ENCODE measurements at places on chromosomes 11 and 22.
A peak's percentile ranks its signal among the peaks of the same experiment; 100 is the strongest.

DNA sequence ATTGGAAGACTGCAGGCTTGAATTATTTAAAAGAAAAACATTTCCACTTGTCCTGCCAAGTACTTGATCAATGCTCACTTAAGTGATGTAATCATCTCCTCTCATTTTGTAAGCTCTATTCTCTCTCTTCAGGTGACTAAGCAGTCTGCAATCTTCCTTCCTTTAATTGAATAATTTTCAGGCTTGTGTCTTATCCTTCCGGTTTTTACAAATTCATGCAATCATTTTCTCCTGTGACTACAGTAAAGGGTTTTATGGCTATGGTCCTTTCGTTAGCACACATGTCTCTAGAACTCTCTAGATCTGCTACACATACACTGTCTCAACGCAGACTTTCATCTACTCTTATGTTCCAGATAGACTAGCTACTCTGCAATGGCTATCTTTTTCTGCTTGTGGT is 12.6 kb upstream of the UPB1 start:
- DNase-seq: no peak

DNA sequence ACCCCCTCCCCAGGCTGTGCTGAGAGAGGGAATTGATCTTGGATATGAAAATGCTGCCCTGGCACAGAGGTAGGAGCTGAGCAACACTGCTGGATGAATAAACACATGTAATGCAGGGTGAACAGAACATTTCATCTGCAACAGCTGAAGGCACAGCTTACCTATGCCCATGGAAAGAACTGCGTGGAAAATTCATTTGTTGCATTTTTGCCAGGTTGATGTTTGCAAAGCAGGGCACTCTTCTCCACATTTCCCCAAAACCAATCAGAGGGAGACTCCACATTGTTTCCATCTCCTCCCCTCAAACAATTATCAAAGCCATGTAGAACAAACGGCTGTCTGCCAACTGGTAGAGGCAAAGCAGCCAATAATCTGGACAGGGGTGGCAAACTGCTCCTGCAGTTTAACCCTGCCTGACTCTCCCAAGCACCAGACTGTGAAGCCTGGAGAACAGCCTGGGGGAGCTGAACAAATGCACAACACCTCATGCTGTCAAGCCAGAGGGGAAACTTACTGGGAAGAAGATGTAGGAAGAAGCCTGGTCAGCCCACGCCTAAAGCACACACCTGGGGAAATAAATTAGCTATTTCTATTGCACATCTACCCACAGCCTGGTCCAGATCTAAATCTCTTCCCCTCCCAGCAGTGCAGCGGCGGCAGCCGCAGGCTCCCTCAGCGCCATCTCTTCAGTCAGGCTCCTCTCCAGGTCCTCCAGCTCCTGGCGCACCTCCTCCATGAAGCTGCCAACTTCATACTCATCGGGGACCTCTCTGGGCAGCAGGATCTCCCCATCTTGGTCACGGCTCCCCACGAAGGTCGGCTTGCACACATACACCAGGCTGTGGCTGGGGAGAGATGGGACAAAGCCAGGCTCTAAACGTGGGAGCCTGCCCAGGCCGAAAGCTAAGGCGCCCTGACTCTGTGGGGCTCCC is 44.3 kb downstream of the DKK3 start:
- no peak for DNase-seq

GRCh38 chr11:25163421-25163820 is 666.6 kb downstream of the LUZP2 start:
- DNase-seq: no peak

DNA sequence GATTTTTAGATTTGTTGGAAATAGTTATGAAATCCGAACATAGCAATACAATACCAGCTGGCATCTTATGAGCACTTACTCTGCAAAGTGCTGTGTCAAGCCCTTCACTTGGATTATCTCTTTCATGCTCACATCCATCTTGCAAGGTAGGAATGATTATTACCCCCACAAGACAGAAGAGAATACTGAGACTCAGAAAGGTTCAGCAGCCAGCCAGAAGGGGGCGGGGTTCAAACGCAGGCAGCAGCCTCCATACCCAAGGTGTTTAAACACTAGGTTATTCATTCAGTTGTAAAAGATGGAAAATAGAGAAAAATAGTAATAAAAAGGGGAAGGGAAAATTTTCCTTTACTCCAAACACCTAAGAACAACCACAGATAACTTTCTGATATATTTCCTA is 158.5 kb downstream of the CCDC34 start:
- DNase-seq: no peak

DNA sequence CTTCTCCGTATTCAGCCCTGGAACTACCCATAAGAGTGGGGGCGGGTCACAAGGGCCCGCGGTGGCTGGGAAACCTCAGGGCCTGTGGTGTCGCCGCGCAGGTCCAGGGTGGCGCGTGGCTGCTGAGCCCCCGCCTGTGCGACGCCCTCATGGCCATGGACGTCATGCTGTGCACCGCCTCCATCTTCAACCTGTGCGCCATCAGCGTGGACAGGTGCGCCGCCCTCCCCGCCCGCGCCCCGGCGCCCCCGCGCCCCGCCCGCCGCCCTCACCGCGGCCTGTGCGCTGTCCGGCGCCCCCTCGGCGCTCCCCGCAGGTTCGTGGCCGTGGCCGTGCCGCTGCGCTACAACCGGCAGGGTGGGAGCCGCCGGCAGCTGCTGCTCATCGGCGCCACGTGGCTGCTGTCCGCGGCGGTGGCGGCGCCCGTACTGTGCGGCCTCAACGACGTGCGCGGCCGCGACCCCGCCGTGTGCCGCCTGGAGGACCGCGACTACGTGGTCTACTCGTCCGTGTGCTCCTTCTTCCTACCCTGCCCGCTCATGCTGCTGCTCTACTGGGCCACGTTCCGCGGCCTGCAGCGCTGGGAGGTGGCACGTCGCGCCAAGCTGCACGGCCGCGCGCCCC is 2.4 kb downstream of the DRD4 start:
- DNase-seq: no peak

DNA sequence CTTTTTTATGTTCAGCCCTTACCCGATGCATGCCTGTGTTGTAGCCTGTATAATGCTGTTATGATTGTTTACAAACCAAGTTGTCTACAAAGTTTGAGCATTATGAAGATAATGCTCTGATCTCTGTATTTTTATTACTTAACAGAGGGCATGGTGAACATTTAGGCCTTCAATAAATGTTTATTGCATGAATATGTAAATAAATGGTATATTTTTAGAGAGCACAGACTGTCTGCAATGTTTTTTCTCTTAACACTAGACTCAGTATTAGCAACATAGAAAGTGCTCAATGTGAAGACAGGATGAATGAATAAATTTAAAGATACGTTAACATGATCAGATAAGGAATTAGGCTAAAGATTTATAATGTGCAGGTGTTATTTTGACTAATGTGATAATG is 130.9 kb downstream of the UVRAG start:
- no peak for DNase-seq

- no peak for DNase-seq
Observed at GRCh38 chr11:1608363-1608762, at the start of gene KRTAP5-3. Gene KRTAP5-3, minus strand, starts transcription at chr11:1608463. Its CDS starts 78 bp downstream, at chr11:1608385.

GRCh38 chr11:102204174-102204573 is 93.9 kb downstream of the YAP1 start:
- DNase-seq: no peak

DNA sequence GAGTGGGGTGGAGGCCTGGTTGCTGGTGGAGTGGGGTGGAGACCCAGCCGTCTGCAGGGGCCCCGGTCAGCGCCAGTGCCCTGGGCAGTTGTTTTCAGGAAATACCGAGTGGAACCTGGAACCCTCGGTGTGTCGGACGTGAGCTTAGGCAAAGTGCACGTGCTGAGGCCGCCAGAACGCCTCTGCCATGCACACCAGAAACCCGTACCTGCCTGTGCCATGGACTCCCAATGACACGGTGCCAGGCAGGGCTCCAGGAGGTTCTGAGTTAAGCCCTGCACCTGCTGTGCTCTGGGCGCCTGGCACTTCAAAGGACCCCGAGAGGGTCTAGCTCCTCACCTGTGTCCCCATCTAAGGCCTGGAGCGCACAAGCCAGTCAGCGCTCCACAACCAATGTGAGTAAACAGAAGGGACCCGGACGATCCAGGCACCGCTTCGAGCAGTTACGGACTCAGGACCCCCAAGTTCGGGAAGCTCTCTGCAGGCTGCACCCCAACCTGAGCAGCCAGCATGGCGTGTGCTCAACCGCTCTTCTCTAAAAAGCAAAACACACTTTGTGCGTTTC is 12.3 kb downstream of the TOLLIP start:
- no peak for DNase-seq

GRCh38 chr22:42134100-42135020 is 3.8 kb upstream of the CYP2D6 start:
- DNase-seq: no peak

DNA sequence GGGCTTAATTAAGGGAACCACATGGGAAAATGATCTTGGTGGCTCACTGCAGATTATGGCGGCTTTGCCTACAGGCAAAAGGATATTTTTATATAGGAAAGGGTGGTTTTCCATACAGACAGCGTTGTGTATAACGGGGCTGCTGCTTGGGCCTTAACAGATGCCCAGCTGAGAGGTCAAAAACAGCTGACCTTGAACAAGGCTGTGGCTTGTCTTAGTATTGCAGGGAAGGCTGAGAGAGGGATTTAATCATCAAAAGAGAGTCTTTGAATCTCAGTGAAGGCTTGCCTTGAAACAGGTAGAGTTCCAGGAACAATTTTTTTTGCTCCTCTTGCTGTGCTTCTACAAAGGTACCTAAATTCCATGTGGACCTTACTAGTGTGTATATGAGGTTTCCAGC is 301.6 kb upstream of the C11orf87 start:
- DNase-seq: no peak

GRCh38 chr11:118411530-118411929 is 10.1 kb downstream of the ATP5MG start:
- DNase-seq: no peak

- DNase-seq: peak; percentile 81
Observed at GRCh38 chr11:106961518-106961917, 56.8 kb downstream of the GUCY1A2 start.

GRCh38 chr11:71269603-71270511 is 17.5 kb upstream of the SHANK2 start:
- DNase-seq: no peak

- DNase-seq: no peak
Observed at GRCh38 chr22:18980829-18981228, 44.7 kb upstream of the PRODH start.

DNA sequence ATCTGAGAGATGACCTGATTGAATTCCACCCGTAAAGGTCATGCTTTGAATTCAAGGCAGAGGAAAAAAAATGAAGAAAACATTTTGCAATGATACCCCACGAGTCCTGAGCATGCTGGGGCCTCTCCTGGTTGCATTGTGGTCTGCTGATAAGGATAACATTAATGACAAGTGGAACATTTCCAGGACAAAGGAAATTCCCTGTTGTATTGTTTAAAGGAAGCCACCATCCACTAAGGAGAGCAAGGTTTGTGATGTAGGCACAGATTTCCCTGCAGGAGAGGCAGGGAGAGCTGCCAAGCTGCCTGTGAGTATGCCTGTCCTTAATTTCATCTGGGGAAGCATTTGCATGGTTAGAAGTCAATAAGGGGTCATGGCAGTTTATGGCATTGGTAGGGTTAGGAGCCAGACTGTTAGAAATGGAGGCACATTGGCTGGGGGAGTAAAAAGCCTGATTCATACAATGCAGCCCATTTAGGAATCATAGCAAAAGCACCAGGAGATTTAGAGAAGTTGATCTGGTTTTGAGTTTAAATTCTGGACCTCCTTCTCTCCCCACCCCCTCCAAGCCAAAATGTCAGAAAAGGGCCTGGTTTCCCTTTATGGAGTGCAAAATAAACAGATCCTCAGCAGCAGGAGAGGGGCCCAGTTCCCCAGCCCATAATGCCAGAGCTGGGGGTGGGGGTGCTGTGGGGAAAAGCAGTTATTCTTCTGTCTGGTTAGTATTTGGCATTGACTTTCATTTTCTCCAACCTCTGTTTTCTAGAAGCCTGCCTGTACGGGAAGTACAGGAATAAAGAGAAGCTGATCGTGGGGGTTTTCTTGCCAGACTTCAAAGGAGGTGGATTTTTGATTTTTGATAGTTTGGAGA is 22.1 kb downstream of the FLI1 start:
- peak; percentile 87 for DNase-seq
